Upper lobe of right lung (tissue), 1 donor: ENCODE measurements at places on chromosomes 16 and 17. TPM values are rescaled to one million over a fixed set of nuclear protein-coding genes. Genes with fewer than 3 reads are reported as not detected.
A peak's percentile ranks its signal among the peaks of the same experiment; 100 is the strongest.

DNA sequence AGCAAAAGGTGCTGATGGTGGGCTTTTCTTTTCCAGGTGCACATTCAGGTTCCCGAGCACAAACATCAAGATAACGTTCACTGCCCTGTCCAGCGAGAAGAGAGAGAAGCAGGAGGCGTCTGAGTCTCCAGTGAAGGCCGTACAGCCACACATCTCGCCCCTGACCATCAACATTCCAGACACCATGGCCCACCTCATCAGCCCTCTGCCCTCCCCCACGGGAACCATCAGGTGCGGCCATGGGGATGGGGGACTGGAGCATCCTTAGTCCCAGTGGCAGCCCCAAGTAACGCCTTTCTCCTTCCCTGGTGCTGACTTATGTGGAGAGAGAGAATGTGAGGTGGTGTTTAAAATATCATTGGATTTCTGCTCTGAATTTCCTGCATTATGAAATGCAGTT, 43.8 kb downstream of the FOXK2 start:
- no peak overlapping the region for H3K4me3 ChIP-seq
- no peaks in the 10 kb centered on the region for H3K27me3 ChIP-seq
- H3K27ac ChIP-seq = no peak overlapping the region
- H3K36me3 ChIP-seq = peaks cover 31% of the 10 kb centered on the region
- no peak for DNase-seq

DNA sequence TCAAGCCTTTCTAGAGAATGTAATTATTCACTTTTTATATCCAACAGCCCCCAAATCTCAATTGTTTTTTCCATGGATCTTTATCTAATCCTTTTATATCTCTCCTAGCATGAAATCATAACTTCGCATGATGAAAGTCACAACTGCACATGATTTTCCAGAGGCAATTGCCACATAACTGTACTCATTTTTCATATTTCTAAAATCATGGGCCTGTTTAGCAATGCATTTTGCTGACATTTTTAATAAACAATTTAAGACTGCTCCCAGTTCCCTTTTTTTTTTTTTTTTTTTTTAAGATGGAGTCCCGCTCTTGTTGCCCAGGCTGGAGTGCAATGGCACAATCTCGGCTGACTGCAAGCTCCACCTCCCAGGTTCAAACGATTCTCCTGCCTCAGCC, 83.5 kb downstream of the VMP1 start:
- no peak overlapping the region for H3K4me3 ChIP-seq
- H3K4me1 ChIP-seq = peaks cover 48% of the 10 kb centered on the region
- peak overlapping the region; percentile 81 for H3K27ac ChIP-seq
- H3K36me3 ChIP-seq = no peaks in the 10 kb centered on the region
- no peaks in the 10 kb centered on the region for H3K27me3 ChIP-seq
- DNase-seq = no peak

DNA sequence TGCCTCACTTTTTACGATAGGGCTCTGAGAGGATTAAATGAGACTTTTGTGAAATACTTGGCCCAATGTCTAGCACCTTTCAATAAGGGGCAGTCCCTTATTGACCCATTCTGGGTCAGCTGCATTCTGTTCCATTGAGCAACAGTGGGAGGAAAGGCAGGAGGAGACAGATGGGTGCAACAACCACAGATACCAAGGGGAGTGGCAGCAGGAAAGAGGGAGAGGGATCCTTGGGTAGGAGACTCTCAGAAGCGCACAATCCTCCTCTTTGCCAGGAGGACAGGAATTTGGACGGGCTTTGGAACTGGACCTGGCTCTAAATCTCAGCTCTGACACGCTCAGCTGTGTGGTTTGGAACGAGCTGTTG, 3.5 kb downstream of the PIPOX start:
- H3K4me1 ChIP-seq = peaks cover 14% of the 10 kb centered on the region
- H3K36me3 ChIP-seq = no peaks in the 10 kb centered on the region
- no peak overlapping the region for H3K4me3 ChIP-seq
- DNase-seq = no peak

DNA sequence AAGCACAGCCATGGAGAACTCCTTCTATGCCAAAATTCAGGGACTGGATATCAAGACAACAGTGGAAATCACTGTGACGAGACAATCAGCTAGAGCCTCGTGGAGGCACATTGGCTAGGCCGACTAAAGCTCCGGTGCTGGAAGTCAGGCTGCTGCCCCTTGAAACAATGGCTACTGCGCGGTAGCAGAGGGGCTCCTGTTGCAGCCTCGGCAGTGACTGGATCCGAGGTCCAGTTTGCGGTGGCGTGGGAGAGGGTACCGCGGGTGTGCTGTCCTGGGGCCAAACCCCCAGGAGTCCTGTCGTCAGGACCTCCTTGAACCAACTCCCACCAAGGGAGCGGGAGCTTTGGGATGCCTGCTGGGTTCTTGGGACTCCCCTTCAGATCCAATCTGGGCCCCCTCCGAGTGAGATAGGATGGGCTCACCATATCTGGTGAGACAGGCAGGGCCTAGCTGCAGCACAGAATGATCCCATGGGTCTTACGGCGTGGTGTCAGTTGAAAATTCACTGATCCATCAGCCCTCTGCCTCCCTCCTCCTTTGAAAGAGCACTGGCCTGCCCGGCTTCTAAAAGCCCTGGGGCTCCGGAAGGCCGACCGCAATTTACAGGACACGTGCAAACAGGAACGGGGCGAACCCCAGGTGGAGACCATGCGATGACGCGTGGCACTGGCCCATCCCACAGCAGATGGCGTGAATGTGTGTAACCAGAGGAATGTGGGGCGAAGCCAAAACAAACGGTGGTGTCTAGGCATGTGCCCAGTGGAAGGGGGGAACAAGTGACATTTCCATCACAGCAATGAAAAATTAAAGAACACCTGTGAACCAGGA, 15.8 kb upstream of the KCNJ18 start:
- no peaks in the 10 kb centered on the region for H3K4me1 ChIP-seq
- no peaks in the 10 kb centered on the region for H3K27me3 ChIP-seq
- no peak for DNase-seq
- no peaks in the 10 kb centered on the region for H3K36me3 ChIP-seq
- H3K4me3 ChIP-seq = no peak overlapping the region

- H3K27me3 ChIP-seq = no peaks in the 10 kb centered on the region
- no peaks in the 10 kb centered on the region for H3K4me1 ChIP-seq
- no peak overlapping the region for H3K4me3 ChIP-seq
- peak; percentile 44 for DNase-seq
- no peak overlapping the region for H3K27ac ChIP-seq
Measured at GRCh38 chr17:67027031-67027628, 17.2 kb upstream of the CACNG1 start.

DNA sequence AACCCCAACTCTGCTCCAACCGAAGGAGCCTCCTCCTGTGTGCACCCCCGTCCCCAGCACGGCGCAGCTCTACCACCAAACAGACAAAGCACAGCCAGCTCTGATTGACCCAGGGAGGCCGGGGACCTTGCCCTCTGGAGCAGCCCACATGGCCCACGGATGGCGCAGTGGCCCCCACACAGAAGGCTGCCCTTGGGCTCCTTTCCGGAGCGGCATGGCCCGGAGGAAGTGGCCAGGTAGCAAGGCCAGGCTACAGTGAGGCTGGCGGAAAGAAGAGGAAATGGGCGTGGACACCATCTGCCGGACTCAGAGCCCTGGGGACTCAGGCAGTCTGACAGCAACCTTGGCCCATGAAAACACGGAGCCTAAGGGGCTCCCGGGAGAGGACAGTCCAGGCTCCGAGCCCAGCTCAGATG, 19.9 kb upstream of the ZC3H18 start:
- no peak for DNase-seq
- no peak overlapping the region for H3K4me3 ChIP-seq

DNA sequence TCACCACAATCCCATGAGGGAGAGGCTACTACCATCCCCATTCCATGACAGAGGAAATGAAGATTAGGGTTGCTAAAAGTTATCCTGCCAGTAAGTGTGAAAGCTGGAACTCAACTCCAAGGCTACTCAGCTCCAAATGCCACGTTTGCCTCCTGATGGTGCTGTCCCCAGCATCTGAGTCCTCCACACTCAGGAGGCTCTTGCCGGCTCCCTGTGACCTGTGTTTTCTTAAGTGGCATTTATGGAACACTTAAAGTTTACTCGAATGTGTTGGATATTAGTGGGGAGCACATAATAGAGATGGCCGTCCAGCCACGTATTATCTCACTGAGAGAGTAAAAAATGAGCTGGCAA, 267.9 kb downstream of the CBLN1 start:
- DNase-seq = no peak
- H3K4me3 ChIP-seq = no peak overlapping the region
- H3K4me1 ChIP-seq = no peaks in the 10 kb centered on the region
- H3K27ac ChIP-seq = no peak overlapping the region

GRCh38 chr16:75196836-75197235, 10.1 kb downstream of the CTRB2 start:
- no peaks in the 10 kb centered on the region for H3K4me1 ChIP-seq
- DNase-seq = peak; percentile 48
- no peaks in the 10 kb centered on the region for H3K27me3 ChIP-seq
- H3K4me3 ChIP-seq = no peak overlapping the region
- no peaks in the 10 kb centered on the region for H3K36me3 ChIP-seq

- no peaks in the 10 kb centered on the region for H3K4me1 ChIP-seq
- no peak overlapping the region for H3K27ac ChIP-seq
- no peak overlapping the region for H3K4me3 ChIP-seq
- no peaks in the 10 kb centered on the region for H3K27me3 ChIP-seq
Measured at GRCh38 chr17:38403491-38403890, 24.8 kb upstream of the ARHGAP23 start.

GRCh38 chr17:6496116-6496481, 51.8 kb downstream of the PIMREG start:
- no peak overlapping the region for H3K27ac ChIP-seq
- H3K27me3 ChIP-seq = no peaks in the 10 kb centered on the region
- no peak overlapping the region for H3K4me3 ChIP-seq

GRCh38 chr17:10318535-10318934, 54.3 kb downstream of the MYH13 start:
- no peak for DNase-seq
- H3K27ac ChIP-seq = no peak overlapping the region
- no peak overlapping the region for H3K4me3 ChIP-seq
- peaks cover 9% of the 10 kb centered on the region for H3K27me3 ChIP-seq

GRCh38 chr17:55424893-55425540, 3.4 kb upstream of the MMD start:
- H3K27ac ChIP-seq = no peak overlapping the region
- peaks cover 9% of the 10 kb centered on the region for H3K4me1 ChIP-seq
- H3K36me3 ChIP-seq = no peaks in the 10 kb centered on the region

DNA sequence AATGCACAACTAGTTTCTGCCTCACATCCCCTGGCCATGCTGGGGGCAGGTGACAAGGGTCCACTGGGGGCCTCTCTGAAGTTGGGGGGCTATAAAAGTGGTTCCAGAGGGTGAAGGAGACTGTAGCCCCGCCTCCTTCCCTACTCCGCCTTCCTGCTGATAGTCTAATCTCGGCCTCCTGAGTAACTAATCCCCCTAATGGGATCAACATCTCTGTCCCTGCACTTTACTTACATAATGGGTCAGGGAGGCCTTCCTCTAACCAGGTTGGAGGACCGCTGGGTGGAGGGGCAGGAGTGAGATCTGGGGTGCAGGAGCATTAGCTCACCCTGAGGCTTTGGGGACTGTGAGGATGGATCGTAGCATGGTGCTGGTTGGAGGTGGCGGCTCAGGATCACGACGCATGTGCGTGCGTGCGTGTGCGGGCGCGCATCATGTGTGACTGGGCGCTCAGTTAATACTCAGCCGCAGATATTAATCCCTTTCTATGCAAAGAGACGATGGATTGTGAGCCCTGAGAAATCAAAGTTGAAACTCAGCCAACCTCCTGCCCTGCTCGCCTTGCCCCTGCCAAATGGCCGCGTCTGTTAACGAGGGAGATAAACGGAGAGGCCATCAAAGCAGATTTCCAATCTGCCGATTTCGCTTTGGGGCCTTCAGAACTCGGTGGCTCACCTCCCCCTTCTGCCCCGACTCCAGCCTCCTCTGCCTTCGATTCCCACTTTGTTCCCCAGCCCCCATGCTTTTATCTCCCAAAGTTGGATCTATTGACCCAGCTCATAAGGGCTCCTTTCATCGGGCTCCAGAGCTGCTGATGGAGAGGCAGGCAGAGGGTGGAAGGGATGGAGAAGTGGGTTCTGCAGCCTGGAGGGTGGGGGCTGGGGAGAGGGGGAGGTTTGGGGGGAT, 107.3 kb downstream of the SDK2 start:
- no peak overlapping the region for H3K27ac ChIP-seq
- H3K4me3 ChIP-seq = no peak overlapping the region
- H3K27me3 ChIP-seq = peaks cover 4% of the 10 kb centered on the region

DNA sequence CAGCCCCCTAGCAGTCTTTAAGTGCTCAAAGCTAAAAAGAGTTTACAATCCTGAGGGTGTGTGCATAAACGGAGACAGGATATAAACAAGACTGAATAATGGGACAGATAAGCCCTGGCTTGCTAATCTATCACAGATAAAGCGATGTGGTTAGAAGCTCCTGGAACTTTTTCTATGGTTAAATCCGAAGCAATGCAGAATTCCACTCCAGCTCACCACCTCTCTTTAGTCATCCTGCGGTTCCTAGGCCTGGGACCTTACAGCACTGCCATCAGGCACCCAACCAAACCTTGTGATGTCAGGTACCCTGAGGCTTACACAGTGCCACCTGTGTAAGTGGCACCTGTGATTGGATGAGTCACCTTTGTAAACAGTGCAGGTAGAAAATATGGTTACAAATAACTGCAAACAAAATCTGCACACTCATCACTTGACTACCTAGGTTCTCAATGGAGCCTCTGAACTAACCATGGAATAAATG, 31.5 kb upstream of the B4GALNT2 start:
- H3K4me3 ChIP-seq = no peak overlapping the region
- H3K27ac ChIP-seq = no peak overlapping the region
- no peaks in the 10 kb centered on the region for H3K36me3 ChIP-seq

BCO1 gene
- total RNA-seq = 0.75 TPM

KRTAP9-4 gene
- not detected for total RNA-seq

RAMP2 gene
- total RNA-seq = 114 TPM

GPRC5B gene
- 21.1 TPM for total RNA-seq

TPSD1 gene
- 9.4 TPM for total RNA-seq

TNP2 gene
- total RNA-seq = not detected

OTOP2 gene
- not detected for total RNA-seq

SPECC1 gene
- total RNA-seq = 31.0 TPM

PLA2G10 gene
- total RNA-seq = 6.6 TPM

TNFRSF17 gene
- 0.41 TPM for total RNA-seq
